ENCODE measurements at places on chromosomes 2 and 18.

GRCh38 chr2:223618172-223619035 lies 16.2 kb upstream of the SCG2 start:
- no peak for DNase-seq

DNA sequence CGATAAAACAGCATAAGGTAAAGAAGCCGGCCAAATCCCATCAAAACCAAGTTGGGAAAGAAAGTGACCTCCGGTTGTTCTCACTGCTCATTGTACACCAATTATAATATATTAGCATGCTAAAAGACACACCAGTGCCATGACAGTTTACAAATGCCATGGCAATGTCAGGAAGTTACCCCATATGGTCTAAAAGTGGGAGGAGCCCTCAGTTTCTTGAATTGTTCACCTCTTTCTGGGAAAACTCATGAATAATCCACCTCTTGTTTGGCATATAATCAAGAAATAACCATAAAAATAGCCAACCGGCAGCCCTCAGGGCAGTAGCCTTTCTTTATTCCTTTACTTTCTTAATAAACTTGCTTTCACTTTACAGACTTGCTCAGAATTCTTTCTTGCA lies 544.9 kb upstream of the SETBP1 start:
- no peak for DNase-seq

DNA sequence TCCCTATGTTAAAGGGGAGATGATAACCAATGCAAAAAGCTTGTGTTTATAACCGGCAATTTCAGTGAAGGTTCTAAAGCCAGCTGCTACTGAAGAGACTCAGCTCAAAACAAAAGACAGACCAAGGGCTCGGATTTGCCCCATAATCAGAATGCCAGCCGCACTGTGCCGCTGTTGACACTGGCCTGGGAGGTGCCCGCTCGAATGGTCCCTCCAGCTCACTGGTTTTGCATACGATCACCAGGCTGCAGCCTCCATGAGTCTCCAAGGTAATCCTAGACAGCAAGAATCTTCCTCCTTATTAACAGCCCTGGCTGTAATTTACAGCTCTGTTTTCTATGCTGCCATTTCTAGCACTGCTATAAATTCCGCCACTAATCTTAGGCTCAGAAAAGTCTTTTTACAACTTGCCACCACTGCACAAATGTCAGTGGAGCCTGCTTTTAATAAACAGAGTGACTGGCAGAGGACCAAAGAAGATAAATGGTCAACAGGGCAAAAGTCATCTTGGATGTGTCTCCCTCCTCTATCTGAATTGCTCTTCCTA lies 155.7 kb upstream of the SH3BP4 start:
- no peak for DNase-seq

DNA sequence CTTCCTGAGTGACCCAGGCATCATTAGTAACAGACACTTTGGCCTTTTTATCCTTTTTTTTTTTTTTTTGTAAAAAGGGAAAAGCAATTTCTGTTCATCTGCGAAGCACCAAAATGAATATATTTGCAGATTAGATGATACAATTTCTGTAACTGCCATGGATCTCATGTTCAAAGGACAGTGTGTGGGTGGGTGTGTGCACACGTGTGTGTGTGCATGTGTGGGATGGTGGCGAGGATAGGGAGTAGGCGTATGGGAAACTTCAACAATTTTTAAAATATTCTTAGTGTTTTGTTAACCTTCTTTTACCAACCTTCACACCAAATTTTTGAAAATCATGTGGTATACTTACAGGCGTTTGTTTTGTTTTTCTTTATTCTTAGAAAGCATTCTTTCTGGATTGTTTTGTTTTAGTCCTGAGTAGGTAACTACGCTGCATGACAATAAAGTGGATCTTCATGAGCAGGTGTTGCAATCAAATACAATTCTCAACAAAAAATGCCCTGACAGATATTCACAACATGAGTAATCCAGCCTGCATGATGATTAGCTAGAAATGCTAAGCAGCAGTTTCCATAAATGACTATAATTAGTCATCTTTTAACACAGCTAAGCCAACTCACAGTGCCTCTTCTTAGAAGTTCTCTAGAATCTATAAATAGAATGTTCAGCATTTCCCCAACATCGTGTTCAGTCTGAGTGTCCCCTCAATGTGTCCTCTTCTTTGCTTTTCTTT lies 53.5 kb upstream of the RMDN2 start:
- no peak for DNase-seq

DNA sequence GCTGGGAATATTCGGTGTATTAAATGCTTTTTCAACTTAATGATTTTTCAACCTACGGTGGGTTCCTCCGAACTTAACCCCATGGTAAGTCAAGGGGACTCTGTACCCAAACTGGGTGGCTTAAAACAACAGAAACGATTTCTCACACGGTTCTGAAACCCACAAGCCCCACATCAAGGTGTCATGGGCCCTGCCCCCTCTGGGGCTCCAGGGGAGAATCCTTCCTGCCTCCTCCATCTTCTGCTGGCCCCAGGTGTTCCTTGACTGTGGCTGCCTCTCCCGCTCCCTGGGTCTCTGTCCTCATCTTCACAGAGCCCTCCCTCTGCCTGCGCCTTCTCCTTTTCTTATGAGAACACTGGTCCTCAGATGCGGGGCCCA lies 301.3 kb upstream of the SALL3 start:
- no peak for DNase-seq

GRCh38 chr2:164934401-164935117 lies 20.8 kb downstream of the SLC38A11 start:
- no peak for DNase-seq

GRCh38 chr18:11651899-11652298 lies 37.2 kb upstream of the GNAL start:
- no peak for DNase-seq

GRCh38 chr2:43218702-43219382 lies 7.6 kb downstream of the ZFP36L2 start:
- DNase-seq = peak; percentile 89

- DNase-seq = no peak
Measured at GRCh38 chr18:45068400-45069094, 387.9 kb downstream of the SETBP1 start.

- no peak for DNase-seq
Measured at GRCh38 chr2:205760157-205760556, 77.9 kb downstream of the NRP2 start.

- DNase-seq = no peak
Measured at GRCh38 chr18:58896268-58896667, 31.6 kb downstream of the ZNF532 start.

DNA sequence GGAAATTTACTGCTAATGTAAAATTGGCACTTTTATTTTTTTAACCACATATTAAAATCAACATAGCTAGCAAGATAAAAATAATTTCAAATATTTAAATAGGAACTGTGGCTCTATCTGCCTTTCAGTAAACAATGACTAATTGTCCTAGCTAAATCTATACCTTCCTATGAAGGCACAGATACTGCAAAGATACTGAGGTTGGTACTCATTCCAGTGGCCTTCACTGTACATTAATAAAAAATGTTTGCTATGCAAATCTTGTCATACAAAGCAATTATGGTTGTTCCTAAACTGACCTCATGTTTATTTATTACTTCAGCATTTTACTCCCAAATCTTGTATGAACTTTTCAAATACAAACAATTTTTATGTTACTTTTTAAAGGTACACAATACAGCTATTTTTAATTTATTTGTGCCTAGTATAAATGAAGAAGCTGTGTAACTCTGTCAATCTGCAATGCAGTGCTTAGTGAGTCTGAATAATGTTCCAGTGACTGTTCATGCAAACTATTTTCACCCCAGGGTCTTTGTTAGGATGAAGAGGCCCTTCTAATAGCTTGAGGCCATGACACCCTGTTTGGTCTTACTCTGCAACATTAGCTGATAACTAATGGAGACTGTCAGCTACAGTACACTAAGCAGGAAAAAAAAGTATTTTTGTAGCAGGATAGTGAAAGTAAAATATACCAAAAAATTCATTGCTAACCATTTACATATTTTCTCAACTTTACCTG lies 9.3 kb upstream of the ERBB4 start:
- no peak for DNase-seq

- DNase-seq = no peak
Measured at GRCh38 chr2:239747771-239748170, 277.4 kb downstream of the NDUFA10 start.

DNA sequence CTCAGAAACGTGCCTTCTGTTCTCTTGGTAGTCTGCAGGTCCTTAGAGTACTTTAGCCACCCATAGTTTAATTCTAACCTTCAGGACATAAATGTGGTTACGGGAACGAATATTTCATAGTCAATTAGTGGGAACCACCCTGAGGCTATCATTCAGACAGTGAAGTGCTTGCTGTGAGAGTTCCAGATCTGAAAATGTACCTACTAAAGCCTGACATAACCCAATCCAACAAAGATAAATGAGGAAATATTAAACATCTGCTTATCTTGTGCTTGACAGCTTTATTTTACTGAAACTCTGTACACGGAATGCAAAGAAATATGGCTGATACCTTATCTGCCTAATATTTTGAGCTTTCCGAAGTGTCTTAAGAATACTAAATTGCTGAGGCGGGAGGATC lies 43.0 kb downstream of the RAB27B start:
- no peak for DNase-seq

- DNase-seq = no peak
Measured at GRCh38 chr2:178553047-178553446, 72.8 kb downstream of the PLEKHA3 start.

DNA sequence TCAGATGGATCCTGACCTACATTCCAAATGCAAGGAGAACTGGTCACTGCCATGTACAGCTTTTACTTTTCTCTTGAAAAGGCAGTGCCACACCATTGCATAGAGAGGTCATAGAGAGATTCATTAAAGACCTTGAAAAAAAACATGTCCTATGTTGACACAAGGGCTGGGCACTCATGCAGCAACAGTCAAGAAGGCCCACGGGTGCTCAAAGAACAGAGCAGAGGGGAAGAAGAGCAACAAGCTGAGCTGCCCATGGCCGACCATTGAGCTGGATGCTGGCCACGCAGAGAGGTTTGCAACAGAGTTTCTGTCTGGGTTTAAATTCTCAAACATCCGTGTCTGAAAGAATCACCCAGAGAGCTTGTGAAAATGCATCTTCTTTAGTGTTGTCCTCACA lies 99.1 kb downstream of the ADD2 start:
- no peak for DNase-seq

DNA sequence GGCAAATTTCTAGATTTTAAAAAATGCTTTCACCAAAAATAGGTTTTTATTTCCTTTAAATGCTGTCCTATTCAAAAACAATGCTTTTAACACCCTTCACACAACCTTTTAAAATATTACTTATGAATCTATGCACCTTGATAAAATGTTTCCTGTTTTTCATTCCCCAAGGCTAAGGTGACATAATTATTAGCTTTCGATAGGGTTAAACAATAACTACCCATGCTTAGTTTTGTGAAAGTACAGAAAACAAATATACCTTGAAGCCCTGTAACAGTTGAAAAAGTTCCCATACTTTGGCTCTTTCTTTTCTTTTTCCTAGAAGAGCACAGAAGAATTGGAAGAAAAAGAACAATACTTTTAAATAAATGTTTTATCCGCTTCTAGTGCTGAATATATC lies 54.9 kb upstream of the ITPRID2 start:
- DNase-seq = no peak

DNA sequence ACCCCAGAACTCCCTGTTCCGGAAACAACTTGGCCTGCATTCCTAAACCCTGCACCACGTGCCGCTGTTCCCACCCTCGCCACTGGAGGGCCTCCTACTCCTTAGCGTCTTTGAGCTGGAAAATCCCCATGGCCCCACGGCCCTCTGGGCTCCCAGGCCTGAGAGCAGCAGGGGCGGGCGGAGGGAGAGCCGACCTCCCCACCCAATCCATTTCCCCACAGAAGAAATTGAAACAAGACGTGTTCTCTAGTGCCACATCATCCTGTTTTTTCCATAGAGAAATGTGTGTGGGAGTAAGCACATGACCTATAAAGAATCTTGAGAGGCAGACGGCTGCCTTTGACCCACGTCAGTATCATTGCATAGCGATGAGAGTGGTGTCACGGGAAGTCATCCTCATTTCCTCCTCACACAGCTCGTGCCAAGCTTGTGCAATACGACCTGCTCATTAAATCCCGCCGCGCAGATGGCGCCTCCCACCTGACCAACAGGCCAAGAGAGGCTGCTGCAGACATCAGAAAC lies 79.2 kb downstream of the LAMA1 start:
- DNase-seq = no peak

DNA sequence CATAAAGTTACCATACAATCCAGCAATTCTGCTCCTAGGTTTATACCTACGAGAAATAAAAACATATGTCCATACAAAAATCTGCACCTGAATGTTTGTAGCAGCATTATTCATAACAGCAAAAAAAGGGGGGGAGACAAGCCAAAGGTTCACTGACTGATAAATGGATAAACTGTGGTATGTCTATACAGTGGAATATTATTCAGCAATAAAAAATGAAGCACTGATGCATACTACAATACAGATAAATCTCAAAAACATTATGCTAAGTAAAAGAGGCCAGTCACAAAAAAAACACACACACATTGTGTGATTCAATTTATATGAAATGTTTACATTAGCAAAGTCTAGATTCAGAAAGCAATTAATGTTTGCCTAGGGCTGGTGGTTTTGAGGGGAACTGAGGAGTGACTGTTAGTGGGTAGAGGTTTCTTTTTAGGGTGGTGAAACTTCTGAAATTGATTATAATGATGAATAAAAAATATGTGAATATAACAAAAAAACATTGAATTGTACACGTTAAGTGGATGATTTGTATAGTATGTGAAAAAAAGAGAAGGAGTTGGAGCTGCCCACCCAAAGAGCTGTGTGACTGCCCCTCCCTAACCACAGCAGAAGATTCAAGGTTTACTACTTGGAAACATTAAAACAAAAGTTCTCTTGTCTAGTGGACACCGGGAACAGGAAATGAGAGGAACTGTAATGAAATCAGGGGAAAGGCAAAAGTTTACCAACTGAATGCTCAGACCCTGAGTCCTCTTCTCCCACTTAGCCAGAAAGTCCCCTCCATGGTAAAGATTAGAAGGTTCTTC lies 13.4 kb downstream of the COLEC12 start:
- DNase-seq = no peak

DNA sequence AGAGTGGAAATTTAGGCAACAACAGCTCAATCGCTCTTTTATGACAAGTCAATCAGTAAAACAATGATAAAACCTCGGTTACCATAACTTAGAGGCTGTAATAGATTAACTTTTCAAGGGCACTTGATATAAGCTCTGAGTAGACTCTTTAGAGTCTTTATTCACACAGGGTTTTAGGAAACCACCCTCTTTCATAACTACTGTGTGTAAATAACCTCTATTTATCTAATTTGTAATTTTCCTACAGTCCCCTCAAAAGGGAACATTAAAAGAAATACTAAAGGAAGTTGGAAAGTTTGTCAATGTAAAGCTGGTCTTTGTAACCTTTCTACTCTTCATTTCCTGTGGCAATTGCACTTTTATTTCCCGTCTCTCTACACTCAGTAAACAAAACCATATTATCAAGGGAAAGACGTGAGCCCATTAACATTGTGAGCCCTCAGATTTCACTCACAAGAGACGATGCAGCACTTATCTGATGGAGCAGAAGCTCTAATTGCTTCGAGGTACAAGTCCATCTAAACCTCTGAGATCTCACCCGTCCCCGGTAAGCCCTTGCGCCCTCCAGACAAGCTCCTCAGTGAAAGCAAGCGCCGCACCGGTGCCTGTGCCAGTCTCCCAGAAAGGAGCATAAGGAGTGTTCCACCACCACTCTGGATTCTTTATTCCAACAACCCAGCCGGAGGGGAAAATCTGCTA lies 1.1 kb upstream of the HOXD1 start:
- DNase-seq = no peak

GRCh38 chr18:38243291-38243690 lies 677.7 kb upstream of the CELF4 start:
- no peak for DNase-seq

Measured in activated CD4-positive, alpha-beta memory T cell treated with anti-CD3 and anti-CD28 coated beads, Interleukin-2, amount 10 ng/mL, durations not matched to agents 7 days and 5 days (primary cell).